ENCODE measurements at places on chromosomes 4 and X. TPM values are rescaled to one million over a fixed set of nuclear protein-coding genes. Genes with fewer than 3 reads are reported as not detected.
A peak's percentile ranks its signal among the peaks of the same experiment; 100 is the strongest.

DNA sequence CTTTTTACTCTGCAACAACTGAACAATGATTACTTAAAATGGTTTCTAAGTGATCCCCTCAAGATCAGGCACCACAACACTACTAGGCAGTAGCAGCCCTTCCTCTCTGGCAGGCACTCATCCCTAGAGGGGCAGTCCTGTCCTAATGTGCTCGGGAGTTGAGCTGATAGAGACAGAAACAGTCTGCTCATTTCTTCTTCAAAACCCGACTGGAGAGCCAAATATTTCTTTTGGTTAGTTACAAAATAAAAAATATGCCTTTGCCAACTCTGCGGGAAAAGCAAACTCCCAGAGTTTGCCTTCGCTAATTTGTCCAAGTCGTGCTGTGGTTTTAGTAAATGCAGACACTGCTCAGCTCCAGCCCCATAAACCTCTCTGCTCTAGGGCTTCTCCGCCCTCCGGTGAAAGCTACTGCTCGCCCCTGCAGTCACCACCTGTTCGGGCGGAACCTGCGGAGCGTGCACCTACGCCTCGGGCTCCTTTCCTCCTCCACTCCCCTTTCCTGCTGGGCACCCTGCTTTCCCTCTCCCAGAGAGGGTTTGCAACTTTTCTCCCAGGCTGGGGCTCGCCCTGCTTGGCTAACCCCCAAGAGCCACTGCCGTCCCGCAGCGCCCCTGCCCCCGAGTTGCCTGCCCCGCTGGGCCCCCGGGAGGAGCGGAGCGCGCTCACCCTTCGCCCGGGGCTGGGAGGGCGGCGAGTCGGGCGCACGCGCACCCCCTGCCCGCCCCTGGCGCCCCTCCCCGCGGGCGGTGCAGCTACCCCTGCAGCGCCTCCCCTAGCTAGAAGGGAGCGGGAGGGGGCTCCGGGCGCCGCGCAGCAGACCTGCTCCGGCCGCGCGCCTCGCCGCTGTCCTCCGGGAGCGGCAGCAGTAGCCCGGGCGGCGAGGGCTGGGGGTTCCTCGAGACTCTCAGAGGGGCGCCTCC, at the start of gene NPNT:
NPNT (plus strand) TSS at position 812 of the 923 bp plus-strand sequence. CDS start 182 bp downstream, outside the sequence.
- no peak for DNase-seq

DNA sequence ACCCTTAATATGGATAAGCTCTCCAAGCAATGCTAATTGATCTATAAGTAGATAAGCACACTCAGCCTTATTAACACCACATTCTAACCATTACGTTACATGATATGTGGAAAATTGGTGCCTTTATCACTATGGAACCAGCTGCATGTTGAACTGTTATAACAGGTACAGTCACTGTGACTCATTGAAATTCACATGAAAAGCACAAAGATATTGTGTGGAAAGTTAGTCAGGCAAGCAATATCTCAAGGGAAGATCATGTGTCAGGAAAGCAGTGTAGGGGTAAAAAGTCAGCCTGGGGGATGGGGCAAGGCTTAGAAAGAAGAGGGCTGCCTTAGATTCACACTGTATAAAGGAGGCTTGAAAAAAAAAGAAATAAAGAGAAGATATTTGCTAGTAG, 313.7 kb upstream of the SMIM31 start:
- no peak for DNase-seq

- no peak for DNase-seq
Observed at GRCh38 chr4:148055844-148056243, 324.0 kb downstream of the ARHGAP10 start.

GRCh38 chr4:57093845-57094831, 16.0 kb downstream of the IGFBP7 start:
- peak; percentile 40 for DNase-seq

GRCh38 chr4:184000457-184001396, 95.6 kb downstream of the STOX2 start:
- DNase-seq = no peak

- DNase-seq = peak; percentile 67
Observed at GRCh38 chrX:1246816-1247215, 21.8 kb upstream of the CSF2RA start.

DNA sequence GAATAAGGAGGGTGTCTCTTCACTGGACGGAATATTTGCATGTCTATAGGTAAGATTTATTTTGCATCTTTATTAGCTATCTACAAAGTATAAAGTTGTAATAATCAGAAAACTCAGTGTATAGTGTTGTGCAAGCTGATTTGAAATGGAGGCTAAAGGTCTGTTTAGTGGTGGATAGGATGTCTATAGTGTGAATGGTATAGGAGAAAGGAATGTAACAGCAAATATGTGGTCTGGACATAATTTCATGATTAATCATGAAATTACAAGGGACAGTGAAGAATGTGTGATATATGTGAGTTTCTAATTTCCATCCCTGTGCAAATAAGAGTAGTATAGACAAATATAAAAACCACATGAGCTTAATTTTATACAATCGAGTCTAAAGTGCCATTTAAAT, 79.3 kb upstream of the CAMK2D start:
- DNase-seq = no peak

DNA sequence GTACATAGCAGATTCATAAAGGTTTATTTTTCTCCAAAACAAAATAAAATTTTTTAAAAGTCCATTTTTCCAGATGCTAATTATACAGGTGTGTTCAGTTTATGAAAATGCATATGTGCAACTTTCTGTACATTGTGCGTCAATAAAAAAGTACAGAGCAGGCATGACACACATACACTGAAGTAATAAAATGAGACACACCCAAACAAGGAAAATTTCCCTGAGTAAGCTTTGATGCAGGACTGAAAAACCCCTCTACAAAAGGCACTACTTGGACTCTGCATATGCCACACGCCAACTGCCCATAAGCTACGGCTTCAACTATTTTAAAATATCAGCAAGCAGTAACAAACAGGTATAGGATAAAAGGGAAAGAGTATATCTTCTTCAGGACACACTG, 13.8 kb downstream of the ARAP2 start:
- no peak for DNase-seq

GRCh38 chr4:67580577-67580976, 22.1 kb downstream of the STAP1 start:
- DNase-seq = no peak

DNA sequence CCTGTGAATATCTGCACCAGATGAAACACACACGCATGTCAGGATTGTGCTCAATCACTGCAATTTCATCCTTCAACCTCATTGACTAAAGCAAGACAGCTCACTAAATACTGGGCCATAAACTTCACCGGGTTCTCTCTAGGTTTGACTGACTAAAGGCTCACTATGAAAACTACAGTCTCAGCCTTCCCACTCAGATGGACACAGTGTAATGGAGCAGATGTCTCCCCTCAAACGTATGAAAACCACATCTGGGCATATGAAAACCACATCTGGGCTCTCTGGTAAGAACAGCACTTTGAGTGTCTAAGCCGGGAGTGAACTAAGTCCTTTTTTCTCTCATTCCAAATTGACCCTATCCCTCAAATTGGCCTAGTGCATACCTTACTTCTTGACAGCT, 15.2 kb downstream of the GEMIN8 start:
- DNase-seq = no peak

Gene KCNIP4
- not detected for total RNA-seq

Gene PCDH7
- 26.0 TPM for total RNA-seq

Gene NR3C2
- total RNA-seq = 24.1 TPM

Gene PNCK
- 0.63 TPM for total RNA-seq

Gene ZCCHC18
- total RNA-seq = 1.3 TPM

Data from tibial nerve (tissue), 4 donors.